Central memory CD8-positive, alpha-beta T cell (primary cell): ENCODE measurements at places on chromosomes 4 and X.

GRCh38 chrX:70423936-70424675, 992 bp downstream of the GDPD2 start:
- no peak for DNase-seq

DNA sequence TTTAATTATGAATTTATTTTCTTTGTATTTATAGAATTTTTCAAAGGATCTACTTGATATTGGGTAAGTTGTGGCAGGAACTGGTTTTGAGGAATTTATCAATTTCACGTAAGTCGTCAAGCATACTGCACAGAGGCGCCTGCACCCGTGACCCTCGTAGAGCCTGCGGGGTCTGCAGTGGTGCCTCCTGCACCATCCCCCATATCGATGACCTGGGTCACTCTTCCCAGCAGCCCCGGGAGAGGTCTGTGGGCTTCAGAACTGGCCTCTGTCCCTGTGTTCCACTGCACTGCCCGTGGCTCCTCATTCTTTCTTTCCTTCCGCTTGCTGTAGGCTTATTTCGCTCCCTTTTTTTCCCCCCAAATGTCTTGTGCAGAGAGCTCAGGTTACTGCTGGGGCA, 31.5 kb upstream of the CPLX1 start:
- no peak for DNase-seq

DNA sequence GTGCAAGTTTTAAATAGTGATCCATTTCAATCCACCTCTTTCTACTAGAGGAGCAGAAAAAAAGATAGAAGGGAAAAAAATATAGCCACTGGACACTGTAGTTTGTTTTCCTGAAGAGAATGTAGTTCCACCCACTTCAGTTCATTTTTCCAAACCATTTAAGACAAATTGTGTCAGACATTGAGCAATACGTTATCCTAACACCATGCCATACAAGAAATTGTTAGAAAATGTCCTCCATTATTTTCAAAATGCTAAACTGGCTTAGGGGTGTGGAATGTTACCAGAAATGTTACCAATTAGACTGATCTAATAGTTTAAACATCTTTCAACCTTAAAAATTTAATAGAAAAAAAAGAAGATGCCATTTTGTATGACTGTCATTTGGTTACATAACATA, 48.6 kb upstream of the ETNPPL start:
- no peak for DNase-seq

GRCh38 chr4:85964298-85964697, 395.6 kb downstream of the MAPK10 start:
- no peak for DNase-seq

- DNase-seq = no peak
Observed at GRCh38 chr4:113232194-113232593, 182.7 kb downstream of the ANK2 start.

GRCh38 chrX:2561456-2561855, 60.7 kb upstream of the DHRSX start:
- no peak for DNase-seq

DNA sequence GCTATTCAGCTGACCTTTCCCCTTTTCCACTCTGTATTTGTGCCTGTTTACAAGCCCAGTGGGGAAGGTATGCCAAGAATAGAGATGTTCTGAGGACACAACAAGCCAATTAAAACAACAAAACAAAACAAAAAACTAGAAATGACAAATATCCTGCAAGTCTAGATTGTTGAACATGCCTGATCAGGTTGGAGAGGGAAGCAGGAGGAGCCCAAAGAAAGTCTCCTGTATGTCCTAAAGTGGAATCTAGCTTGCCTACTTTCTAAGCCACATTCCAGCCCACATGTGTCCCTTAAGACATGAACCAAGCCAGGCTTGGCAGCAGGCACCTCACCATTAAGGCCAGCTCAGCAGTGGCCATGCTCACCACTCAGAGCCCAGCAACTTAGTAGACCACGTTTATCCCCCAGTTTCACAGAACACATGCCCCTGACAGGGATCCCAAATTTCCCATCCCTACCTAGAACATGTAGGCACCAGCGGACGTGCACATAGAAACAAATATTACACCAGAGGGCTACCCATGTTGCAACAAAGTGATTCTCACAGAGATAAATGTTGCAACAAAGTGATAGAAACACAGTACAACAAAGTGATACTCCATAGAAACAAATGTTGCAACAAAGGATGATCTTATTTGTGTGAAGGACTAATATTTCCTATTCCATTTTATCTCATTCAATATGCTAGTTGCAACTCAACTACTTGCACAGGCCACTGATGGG, 48.3 kb downstream of the CD99L2 start:
- DNase-seq = no peak

GRCh38 chrX:129077424-129078170, 445.7 kb downstream of the SMARCA1 start:
- no peak for DNase-seq

- DNase-seq = no peak
Observed at GRCh38 chr4:7642741-7643458, 208.2 kb upstream of the PSAPL1 start.

- no peak for DNase-seq
Observed at GRCh38 chrX:148930206-148930729, 429.9 kb downstream of the AFF2 start.

- DNase-seq = no peak
Observed at GRCh38 chr4:8322794-8323704, 53.5 kb downstream of the HTRA3 start.

DNA sequence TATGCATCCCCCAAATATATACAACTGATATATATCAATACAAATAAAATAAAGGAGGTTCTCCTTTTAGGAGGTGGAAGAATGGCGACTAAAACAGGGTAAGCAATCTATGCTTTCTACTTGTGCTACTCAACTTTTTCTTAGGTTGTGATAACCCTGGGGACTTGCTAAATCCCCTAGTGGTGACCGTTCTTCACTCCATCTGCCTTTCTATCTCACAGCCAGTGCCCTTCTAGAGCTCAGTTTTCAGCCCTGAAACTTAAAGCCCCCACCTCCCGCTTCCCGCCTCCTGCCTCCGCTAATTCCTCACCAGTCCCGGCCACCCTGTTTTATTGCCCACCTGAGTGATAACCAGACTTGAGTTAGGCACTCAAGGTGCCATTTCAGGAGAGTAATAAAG, 15.5 kb upstream of the ESX1 start:
- DNase-seq = no peak

- DNase-seq = no peak
Observed at GRCh38 chr4:95591278-95591677, 42.5 kb upstream of the UNC5C start.

GRCh38 chrX:152735860-152736511, 2.4 kb downstream of the MAGEA12 start:
- no peak for DNase-seq

DNA sequence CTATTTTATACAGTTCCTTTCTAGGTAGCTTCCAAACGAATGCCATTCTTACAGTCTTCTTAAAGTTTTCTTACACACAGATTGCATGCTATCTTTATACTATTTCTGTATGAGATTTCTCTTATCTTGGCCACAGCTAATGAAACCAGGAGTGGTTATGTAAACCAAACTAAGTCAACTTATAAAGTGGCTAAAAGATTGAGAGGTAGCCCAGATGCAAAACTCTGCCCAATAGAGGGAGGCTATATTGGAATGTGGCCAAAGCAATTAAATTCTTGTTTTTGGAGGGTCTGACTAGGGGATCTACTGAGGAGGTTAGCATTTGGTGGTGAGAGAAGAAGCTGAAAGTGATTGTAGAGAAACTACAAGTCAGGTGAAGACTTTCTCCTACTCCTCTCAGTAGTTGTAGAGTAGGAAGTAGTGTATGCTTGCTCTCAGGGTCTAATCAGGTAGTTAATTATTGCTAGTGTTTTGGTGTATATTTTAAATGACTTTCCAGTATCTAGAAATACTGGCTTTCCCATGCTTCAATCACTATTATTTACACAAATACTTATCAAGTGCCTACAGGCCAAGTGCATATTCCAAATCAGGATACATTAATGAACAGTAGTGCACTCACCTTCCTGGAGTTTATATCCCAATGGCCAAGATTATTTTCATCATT, 104.2 kb upstream of the HPGD start:
- DNase-seq = no peak

- DNase-seq = no peak
Observed at GRCh38 chr4:159145992-159146330, 43.1 kb downstream of the RAPGEF2 start.

- DNase-seq = no peak
Observed at GRCh38 chr4:8136529-8136928, 22.1 kb downstream of the ABLIM2 start.

DNA sequence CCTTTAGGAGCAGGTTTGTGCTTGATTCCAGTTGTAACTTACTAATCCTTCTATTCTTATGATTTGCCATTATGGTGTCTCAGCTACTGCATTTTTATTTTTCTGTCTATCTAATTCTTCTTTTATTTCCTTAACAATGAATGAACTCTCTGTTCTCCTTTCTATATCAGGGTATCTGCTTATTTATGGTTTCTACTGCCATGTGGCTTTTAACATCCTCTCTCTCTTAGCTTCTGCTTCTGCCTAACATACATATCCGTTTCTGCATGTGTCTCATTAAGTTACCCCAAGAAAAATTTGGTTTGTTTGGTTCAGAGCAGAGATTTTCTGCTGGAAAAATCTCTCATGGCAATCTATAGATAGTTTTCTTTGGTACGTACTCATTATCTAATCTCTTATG, 614.4 kb downstream of the RPA4 start:
- DNase-seq = no peak

- DNase-seq = no peak
Observed at GRCh38 chr4:10034136-10034535, 12.8 kb upstream of the SLC2A9 start.

DNA sequence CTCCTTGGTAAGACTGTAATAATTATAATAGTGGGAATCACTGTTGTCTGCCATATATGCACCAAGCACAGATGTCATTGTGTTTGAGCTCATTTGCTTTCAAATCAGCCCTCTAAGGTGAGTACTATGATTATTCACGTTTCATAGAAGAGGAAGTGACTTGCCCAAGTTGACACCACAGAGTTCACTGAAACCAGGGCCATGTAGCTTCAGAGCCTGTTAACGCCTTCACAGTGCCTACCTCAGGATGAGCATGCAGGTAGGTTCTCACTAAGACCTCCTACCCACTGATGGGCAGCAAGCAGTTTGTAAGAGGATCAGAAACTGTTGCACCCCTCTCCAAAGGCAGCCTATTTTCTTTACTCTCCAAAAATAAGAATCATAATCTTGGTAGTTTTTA, 27.4 kb downstream of the TMPRSS11A start:
- DNase-seq = no peak

DNA sequence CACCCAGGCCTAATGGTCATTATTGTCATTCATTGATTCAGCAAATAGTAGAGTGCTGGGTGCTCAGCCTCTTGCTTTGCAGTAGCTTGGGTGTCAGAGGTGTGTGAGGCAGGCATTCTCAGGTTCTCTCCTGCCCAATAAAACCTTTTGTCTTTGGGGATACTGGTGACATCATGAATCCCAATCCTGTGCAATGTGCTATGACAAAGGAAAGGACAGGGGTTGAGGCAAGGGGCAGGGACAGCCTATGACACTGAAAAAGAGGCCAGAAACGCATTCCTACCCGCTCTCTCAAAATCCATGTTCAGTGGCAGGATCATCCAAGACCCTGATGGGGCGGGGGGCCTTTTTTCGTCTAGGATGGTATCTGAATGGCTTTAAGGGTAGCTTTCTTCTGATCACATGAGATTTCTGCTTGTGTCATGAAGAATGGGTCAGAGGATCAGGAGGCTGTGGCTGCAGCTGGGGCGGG, 1.5 kb upstream of the FAM193A start:
- no peak for DNase-seq

DNA sequence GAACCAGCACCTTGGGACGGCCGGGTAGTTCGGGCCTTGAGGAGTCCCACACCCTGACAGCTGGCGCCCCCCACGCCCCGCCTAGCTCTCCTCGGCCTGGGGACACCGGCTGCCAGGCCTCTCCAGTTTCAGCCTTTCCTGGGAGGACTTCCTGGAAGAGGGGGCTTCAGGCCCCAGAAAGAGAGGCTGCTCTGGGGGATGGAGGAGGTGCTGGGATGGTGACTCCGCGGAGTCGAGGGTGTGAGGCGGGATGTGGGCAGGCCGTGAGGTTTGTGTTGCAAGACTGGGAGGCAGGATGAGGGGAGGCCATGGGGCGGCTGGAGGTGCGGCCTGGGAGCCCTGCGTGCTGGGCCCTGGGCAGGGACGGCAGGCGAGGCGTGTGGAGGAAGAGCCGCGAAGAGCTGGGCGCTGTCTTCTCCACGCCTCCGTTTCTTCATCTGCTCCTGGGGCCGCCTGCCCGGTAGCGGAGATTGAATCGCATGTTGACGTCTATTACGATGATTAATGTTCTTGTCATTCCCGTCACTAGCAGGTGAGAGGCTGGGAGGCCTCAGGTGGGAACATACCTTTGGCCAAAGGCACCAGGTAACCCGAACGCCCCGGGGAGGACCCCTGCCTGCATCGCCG, 918 bp upstream of the FGFRL1 start:
- peak; percentile 78 for DNase-seq

GRCh38 chrX:68204521-68205038, 228.7 kb downstream of the OPHN1 start:
- no peak for DNase-seq

GRCh38 chr4:133156096-133156495, 7.0 kb downstream of the PCDH10 start:
- DNase-seq = no peak

DNA sequence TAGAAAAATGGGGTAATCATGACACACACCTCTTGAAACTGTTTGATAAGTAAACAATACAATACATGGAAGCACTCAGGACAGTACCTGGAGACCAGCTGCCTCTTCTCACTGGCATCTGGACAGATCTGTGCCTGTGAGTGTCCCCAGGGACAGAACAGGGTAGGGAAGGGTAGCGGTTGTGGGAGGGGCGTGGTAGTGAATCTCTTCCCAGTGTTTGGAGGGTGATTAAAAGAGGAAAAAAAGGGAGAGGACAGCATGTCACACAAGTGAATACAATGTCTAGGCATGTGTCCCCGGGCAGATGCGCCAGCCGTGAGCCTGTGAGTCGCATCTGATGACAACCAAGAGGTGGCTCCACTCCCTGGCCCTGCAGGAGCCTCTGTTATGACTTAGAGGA, 138.8 kb upstream of the MSX1 start:
- no peak for DNase-seq

DNA sequence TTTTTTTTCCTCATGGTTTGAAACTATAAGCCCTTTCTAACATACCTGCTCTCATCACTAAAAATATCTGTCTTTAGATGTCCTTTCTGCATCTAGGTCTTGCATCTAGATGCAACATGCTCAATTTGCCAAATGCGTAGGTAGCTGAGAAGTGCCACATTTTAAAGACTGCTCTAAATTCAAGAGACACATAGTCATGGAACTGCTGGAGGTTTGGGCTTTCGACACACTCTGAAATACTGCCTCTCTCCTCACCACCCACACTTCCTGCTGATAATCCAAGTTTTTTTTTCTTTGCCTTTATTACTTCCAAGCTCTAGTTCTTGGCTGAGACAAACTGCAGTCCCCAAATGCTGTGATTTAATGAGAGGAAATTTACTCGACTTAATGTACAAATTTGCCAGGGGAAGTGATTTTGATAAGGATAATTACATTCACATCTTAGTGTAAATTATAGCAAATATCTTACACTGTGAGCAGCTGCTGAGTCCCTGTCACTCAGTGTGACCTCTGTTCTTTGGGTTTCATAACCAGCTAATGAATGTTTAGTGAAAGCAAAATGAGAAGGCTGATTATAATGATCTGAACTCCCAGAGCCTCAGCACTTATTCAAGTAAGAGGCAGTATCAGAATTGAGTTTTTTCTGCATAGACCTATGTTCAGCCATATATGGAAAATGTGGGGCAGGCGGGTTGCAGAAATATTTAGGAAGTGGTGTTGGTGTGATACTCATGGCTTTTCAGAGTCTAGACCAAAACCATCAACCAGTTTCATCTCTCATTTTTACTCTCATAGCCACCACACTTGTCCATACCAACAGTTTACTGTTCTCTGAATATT, 31.3 kb downstream of the DRD5 start:
- no peak for DNase-seq
